Ascending aorta (tissue), 2 donors: ENCODE measurements at places on chromosomes 5 and 9. TPM values are rescaled to one million over a fixed set of nuclear protein-coding genes. Genes with fewer than 3 reads are reported as not detected.
A peak's percentile ranks its signal among the peaks of the same experiment; 100 is the strongest.

Gene CCNI2
- total RNA-seq, result not detected

Gene IFNK
- not detected for total RNA-seq

Gene AGXT2
- not detected for total RNA-seq

Gene NDUFS6
- total RNA-seq, result 29.8 TPM

Gene NPR3
- 3.5 TPM for total RNA-seq

Gene PTGER4
- 48.3 TPM for total RNA-seq

Gene TMEFF1
- not detected for total RNA-seq

Gene MAML1
- 42.6 TPM for total RNA-seq

Gene PLPP7
- 15.8 TPM for total RNA-seq

Gene IFNA21
- not detected for total RNA-seq

- no peak overlapping the region for H3K4me3 ChIP-seq
- H3K27me3 ChIP-seq, result no peaks in the 10 kb centered on the region
- H3K4me1 ChIP-seq, result no peaks in the 10 kb centered on the region
- DNase-seq, result no peak
- peaks cover 5% of the 10 kb centered on the region for H3K36me3 ChIP-seq
- peak overlapping the region; percentile 10 for H3K27ac ChIP-seq
Measured at GRCh38 chr9:99127356-99128132, 22.6 kb downstream of the TGFBR1 start.

- H3K27me3 ChIP-seq, result no peaks in the 10 kb centered on the region
- no peak overlapping the region for H3K4me3 ChIP-seq
- no peak for DNase-seq
Measured at GRCh38 chr5:124628721-124629596, 117.5 kb downstream of the ZNF608 start.

- no peaks in the 10 kb centered on the region for H3K27me3 ChIP-seq
- no peak overlapping the region for H3K27ac ChIP-seq
Measured at GRCh38 chr5:107779437-107779836, 108.7 kb upstream of the EFNA5 start.

DNA sequence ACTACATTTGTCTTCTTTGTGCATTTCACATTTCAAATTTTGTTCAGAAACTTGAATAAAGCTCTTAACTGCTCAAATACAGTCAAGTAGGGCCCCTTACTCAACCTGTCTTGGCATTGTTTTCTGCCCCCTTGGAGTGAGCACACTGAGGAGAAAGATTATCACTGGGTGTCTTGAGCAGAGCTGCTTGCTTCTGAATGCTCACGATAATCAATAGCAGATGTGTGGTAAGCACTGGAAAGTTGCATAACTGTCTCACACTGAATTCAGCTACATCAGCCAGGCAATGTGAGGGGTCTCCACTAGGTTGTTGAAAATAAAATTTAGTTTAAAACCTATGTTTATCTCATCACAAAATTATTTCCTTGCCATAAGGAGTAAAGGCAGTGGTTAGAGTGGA, 7.8 kb upstream of the TNFAIP8 start:
- H3K36me3 ChIP-seq, result no peaks in the 10 kb centered on the region
- no peaks in the 10 kb centered on the region for H3K4me1 ChIP-seq
- no peaks in the 10 kb centered on the region for H3K27me3 ChIP-seq
- no peak for DNase-seq
- H3K27ac ChIP-seq, result no peak overlapping the region

DNA sequence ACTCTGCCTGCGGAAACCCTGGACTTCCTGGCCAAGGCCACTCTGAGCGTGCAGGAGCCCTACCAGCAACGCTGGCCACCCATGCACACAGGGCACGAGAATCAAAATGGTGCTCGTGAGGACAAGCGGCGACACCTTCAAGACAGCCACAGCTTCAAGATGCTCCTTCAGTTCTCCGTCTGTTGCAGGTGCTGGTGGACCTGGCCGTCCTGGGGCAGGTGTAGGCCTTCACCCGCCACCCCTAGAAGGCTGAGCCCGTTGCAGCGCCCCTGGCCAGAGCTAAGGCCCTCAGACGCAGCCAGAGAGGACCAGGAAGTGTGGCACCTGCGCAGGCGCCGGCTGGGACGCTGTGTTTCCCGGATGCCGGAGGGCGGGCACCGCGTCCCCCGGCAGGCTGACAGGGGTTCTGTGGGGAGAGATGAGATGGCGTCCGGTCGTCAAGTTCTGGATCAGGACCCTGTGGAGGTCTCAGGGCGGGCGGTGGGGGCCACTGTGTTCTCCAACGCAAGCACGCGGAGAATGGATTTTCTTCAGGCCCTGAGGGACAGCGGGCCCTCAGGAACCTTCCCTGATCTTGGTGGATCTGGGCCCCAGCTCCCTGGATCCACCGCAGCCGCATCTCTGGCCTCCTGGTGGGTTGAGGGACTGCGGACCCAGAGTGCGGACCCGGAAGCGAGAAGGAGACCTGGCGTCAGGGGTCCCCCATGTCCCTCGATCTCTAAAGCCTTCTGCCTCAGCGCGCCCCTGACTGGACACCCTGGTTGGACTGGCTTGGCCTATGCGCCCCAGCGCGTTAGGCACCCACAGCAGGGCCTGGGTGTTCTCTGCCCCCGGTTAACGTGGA, 1770.8 kb upstream of the CDH9 start:
- no peaks in the 10 kb centered on the region for H3K4me1 ChIP-seq
- DNase-seq, result no peak
- no peak overlapping the region for H3K27ac ChIP-seq
- H3K27me3 ChIP-seq, result no peaks in the 10 kb centered on the region

DNA sequence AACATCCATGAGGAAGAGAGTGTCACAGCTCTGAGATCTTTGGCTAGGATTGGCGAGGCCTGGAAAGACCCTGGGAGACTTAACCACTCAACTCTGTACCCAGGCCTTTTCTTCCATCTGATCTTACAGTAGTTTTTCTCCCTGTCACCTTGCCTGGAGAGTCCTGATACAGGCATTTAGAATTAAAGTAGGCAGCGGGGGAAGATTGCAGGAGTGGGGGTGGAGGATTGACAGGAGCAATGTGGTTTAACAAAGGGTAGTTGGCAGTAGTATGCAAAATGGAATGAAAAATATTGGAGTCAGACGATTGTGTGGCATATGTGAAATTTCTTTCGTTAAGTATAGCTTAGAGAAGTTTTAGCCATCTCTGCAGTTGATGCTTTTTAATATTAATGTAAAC, 16.9 kb downstream of the TMEFF1 start:
- no peaks in the 10 kb centered on the region for H3K4me1 ChIP-seq
- DNase-seq, result no peak
- no peaks in the 10 kb centered on the region for H3K36me3 ChIP-seq
- H3K27ac ChIP-seq, result no peak overlapping the region
- H3K27me3 ChIP-seq, result no peaks in the 10 kb centered on the region

- no peak for DNase-seq
- H3K27me3 ChIP-seq, result no peaks in the 10 kb centered on the region
- H3K4me1 ChIP-seq, result no peaks in the 10 kb centered on the region
- H3K36me3 ChIP-seq, result no peaks in the 10 kb centered on the region
Measured at GRCh38 chr9:99594056-99594780, 227.5 kb upstream of the NR4A3 start.

DNA sequence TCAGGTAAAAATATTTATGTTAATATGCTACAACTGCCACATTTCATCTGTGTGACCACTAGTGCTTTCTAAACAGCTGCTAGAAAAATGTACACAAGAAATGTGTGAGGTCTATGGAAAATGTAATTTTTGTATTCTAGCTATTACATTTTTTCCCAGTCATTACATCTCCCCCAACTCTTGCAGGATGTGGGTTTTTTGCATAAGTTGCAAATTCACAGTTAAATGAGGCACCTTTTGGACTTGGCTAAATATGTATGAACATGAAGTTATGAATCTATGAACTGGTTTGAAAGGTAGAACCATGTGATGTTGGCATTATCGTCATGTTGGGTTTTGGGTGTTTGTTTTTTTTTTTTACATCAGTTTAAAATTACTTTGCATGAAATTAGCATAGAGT, 590.4 kb upstream of the WWC1 start:
- DNase-seq, result no peak
- H3K36me3 ChIP-seq, result no peaks in the 10 kb centered on the region
- no peaks in the 10 kb centered on the region for H3K27me3 ChIP-seq
- no peaks in the 10 kb centered on the region for H3K4me1 ChIP-seq

- no peaks in the 10 kb centered on the region for H3K36me3 ChIP-seq
- no peaks in the 10 kb centered on the region for H3K27me3 ChIP-seq
- no peak overlapping the region for H3K4me3 ChIP-seq
- H3K4me1 ChIP-seq, result no peaks in the 10 kb centered on the region
- DNase-seq, result no peak
- H3K27ac ChIP-seq, result no peak overlapping the region
Measured at GRCh38 chr5:175709276-175709781, 51.5 kb downstream of the HRH2 start.

DNA sequence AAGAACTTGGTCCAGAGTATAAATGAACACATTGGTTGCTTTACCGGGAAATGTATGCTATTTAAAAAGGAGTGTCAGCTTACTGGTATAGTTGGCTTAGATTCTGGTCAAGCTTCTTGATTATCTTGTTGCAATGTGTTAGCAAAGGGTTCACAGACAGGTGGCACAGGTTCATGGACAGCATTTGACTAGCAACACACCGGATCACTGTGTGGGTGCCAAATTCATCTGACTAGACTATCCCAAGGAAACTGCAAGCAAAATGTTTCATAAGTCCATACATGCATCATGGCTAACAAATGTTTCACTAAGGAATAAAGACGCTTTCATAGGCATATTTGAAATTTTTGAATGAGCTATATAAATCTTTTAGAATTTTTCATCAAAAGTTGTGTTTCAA, 274.1 kb downstream of the PLK2 start:
- no peaks in the 10 kb centered on the region for H3K27me3 ChIP-seq
- no peak overlapping the region for H3K4me3 ChIP-seq
- DNase-seq, result no peak
- H3K36me3 ChIP-seq, result no peaks in the 10 kb centered on the region
- no peaks in the 10 kb centered on the region for H3K4me1 ChIP-seq

DNA sequence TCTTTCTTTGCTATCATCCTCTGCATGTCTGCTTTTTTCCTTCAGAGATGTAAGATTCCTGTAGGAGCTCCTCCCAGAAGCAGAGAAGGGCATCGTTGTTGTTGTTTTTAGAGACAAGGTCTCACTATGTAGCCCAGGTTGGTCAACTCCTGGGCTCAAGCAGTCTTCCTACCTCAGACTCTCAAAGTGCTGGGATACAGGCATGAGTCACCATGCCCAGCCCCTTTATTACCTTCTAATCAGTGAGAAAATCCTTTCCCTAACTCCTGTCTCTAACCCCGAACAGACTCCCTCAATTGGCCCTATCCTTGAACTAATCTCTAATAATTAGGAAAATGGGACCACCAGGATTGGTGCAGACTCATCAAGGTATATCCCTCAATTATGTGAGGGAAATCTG, 64.4 kb downstream of the GALNT10 start:
- DNase-seq, result no peak
- no peak overlapping the region for H3K27ac ChIP-seq

GRCh38 chr5:135578685-135579341, at the start of gene CXCL14:
Gene CXCL14, minus strand, starts transcription at chr5:135578991. Its CDS starts 213 bp downstream, at chr5:135578778.
- no peak for DNase-seq
- no peak within 1 kb of the TSS for H3K27ac ChIP-seq
- no peaks in the 10 kb centered on the region for H3K36me3 ChIP-seq
- no peaks in the 10 kb centered on the region for H3K27me3 ChIP-seq
- no peaks in the 10 kb centered on the region for H3K4me1 ChIP-seq

GRCh38 chr9:34992376-34992951, 2.9 kb downstream of the DNAJB5 start:
- peak; percentile 86 for DNase-seq
- peak overlapping the region; percentile 100 for H3K27ac ChIP-seq
- peak overlapping the region; percentile 81 for H3K4me3 ChIP-seq

GRCh38 chr9:3600672-3601071, 74.9 kb upstream of the RFX3 start:
- no peaks in the 10 kb centered on the region for H3K4me1 ChIP-seq
- DNase-seq, result no peak
- H3K36me3 ChIP-seq, result no peaks in the 10 kb centered on the region
- H3K27me3 ChIP-seq, result no peaks in the 10 kb centered on the region
- H3K4me3 ChIP-seq, result no peak overlapping the region
- H3K27ac ChIP-seq, result no peak overlapping the region

GRCh38 chr5:65043843-65044359, 275.2 kb downstream of the CWC27 start:
- H3K27ac ChIP-seq, result no peak overlapping the region
- H3K36me3 ChIP-seq, result no peaks in the 10 kb centered on the region
- peaks cover 25% of the 10 kb centered on the region for H3K4me1 ChIP-seq

GRCh38 chr5:57259704-57260103, 85.8 kb downstream of the GPBP1 start:
- H3K27ac ChIP-seq, result no peak overlapping the region
- no peak for DNase-seq
- no peaks in the 10 kb centered on the region for H3K27me3 ChIP-seq
- peaks cover 15% of the 10 kb centered on the region for H3K36me3 ChIP-seq
